ENCODE measurements at places on chromosomes 13 and 19.

DNA sequence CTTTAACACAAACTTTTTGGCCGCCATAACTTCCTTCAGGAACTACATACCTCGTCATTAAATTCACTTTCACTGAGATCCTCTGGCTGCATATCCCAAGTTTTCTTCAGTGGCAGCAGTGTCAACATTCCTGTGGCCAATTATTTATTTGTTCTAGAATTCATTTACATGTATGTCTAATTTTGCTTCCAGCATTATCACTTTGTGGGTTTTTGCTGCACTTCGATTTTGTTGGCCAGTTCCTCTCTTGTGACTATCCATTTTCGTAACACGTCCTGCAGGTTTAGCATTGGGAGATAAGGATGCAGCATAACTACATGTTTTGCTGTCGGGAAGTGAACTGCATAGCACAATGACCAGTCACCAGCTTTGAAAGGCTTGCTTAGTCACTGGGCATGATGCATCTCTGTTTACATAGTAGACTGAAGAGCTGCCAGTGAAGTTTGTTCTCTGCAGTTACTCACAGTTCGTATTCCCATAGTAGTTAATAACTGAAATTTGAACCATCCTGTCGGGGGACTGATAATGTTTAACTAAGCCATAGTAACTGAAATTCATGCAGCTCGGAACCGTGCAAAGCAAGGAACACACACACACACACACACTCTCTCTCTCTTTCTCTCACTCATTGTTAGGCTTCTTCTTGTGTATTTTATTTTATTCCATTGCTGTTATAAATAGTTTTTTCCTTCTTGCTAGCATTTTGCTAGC is 28.3 kb downstream of the ZNF507 start:
- no peak for DNase-seq

GRCh38 chr13:34076943-34077703 is 259.2 kb downstream of the RFC3 start:
- DNase-seq: peak; percentile 62

DNA sequence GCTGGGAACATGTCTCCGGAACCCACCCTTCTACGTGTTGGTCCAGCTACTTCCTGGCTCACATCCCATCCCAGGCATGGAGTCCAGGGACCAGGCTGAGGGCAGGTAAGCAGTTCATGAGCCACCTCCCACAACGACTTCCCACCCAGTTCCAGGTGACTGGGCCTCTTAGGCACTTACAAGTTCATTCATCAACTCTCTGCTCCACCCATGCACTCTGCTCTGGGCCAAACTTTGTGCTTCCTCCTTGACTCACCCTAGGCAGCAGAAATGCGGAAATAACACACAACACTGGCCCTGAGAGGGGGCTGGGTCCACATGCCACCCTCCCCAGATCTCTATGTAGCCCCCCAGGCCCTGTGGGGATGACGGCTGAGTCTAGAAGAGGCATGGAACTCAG is 20.5 kb downstream of the IQCN start:
- DNase-seq: peak; percentile 57

- no peak for DNase-seq
Observed at GRCh38 chr13:109454167-109454917, 332.0 kb downstream of the IRS2 start.

DNA sequence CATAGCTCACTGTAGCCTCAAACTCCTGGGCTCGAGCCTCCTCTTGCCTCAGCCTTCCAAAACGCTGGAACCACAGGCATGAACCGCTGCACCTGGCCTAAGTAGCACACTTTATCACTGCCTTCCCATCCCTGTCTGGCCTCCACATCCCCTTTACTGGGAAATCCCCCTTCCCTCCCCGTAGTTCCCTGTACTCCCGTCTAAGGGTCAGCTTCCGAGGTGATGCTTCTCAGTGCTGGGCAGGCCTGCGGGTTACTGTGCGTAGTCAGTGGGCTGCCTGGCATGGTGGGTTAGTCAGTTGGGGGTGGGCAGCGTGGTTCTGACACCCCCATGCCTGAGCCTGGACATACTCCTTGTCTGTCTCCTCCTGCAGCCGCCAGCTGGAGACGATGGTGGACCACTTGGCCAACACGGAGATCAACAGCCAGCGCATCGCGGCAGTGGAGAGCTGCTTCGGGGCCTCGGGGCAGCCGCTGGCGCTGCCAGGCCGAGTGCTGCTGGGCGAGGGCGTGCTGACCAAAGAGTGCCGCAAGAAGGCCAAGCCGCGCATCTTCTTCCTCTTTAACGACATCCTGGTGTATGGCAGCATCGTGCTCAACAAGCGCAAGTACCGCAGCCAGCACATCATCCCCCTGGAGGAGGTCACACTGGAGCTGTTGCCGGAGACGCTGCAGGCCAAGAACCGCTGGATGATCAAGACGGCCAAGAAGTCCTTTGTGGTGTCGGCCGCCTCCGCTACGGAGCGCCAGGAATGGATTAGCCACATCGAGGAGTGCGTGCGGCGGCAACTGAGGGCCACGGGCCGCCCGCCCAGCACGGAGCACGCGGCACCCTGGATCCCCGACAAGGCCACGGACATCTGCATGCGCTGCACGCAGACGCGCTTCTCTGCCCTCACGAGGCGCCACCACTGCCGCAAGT is 8.4 kb downstream of the PLEKHF1 start:
- no peak for DNase-seq

DNA sequence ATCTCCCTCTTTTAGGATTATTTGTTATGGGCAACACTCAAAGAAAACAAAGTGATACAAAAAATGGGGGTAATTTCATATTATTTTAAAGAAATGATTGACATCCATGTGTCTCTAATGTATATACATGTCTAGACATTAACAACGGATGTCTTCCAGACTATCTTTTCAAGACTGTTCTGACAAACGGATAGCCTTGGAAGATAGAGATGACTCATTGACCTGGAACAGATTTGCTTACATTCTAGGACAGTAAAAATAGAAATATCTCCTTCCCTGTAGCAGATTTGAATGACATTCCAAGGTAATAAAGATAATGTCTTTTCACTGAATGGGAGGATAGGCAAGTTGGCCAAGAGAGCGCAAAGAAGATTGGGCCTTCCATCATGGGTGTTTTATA is 26.2 kb upstream of the SLITRK6 start:
- no peak for DNase-seq

- no peak for DNase-seq
Observed at GRCh38 chr13:87954091-87954490, 282.9 kb downstream of the SLITRK5 start.
